Cardiac muscle cell (in vitro differentiated cells and primary cell): ENCODE measurements at places on chromosomes 6 and 20. TPM values are rescaled to one million over a fixed set of nuclear protein-coding genes. Genes with fewer than 3 reads are reported as not detected.

DNA sequence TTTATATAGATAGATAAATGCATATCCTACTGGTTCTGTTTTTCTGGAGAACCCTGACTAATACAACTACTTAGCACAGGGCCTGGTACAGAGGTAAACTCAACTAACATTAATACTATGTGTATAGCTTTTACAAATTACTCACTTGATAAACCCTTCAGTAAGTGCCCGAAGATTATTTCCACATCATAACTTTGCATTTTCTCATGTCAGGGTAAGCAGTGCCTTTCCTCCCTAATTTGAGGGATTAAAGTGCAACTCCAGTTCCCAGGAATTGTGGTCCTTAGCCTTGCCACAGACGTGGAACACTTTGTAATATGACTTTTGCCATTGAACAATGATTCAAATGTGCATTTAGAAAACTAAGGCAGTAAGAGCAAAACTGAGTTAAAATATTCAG, 147.5 kb upstream of the SMLR1 start:
- DNase-seq, result peak; percentile 42

DNA sequence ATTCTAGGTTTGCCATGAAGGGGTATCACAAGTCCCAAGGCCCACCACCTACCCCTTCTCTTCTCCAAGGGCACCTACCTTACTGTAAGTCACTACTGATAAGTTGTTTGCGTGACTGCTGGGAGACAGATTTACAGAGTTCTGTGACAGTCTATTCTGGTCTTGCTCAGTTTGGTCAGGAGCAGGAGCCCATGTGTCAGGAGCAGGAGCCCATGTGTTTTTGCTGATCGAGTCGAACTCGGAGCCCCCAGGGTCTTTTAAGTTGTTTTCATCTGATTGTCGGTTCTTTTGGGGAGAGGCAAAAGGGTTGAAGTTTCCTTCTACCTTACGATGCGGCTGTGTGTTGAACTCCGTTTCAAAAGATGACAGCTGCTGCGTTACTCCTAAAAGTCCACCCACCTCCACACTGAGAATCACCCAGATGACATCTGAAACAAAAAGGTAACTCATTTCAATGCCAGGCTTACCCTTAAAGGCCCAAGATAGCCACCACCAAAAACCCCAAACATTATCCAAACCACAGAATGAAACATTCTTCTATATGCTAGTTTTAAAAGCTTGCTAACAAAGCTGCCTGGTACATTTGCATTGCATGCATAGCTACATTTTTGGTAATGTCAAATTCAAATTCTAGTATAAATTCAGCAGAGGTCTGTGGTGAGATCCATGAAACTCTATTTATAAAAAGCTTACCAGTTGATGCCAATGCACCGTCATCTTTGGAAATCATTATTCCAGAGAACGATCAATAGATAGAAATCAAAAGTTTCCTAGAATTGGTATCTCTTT, 50.5 kb upstream of the SPDEF start:
- DNase-seq, result no peak

Gene BEND3
- 6.8 and 7.7 TPM in 2 replicates for total RNA-seq

DNA sequence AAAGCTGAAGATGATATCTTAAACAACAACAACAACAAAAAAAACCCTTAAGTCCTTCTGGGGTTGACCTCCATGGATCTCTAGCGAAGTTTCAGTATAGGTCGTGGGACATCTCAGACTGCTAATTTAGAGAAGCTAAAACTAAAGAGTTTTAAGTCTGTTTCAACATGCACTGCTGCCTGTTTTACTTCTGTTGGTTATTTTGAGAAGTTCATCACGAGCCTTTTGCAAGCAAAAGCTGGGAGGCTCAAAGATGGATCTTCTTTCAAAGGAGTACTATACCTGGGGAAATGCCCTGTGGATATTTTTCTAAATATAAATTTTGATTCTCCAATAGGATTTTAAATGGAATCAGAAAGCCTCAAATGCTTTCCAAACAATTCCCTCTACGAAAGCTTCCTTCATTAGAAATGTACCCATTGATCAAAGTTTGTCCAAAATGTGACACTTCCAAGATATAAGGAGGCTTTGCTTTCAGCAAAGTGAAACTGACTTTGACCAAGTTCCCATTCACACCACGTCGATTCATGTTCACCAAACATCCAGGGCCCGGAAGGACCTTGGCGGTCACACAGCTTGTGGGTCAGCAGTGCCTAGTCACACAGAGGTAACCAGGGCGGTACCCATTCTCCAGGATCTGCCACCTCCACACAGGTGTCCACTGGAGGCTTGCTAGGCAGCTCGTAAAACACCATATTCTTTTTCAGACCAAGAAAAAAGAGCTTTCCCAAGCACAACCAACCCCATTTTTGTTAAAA, 94.7 kb upstream of the QKI start:
- DNase-seq, result no peak

GRCh38 chr6:1479095-1479494, 89.7 kb downstream of the FOXF2 start:
- no peak for DNase-seq

Gene ARMH2
- not detected in 2 replicates for total RNA-seq

DNA sequence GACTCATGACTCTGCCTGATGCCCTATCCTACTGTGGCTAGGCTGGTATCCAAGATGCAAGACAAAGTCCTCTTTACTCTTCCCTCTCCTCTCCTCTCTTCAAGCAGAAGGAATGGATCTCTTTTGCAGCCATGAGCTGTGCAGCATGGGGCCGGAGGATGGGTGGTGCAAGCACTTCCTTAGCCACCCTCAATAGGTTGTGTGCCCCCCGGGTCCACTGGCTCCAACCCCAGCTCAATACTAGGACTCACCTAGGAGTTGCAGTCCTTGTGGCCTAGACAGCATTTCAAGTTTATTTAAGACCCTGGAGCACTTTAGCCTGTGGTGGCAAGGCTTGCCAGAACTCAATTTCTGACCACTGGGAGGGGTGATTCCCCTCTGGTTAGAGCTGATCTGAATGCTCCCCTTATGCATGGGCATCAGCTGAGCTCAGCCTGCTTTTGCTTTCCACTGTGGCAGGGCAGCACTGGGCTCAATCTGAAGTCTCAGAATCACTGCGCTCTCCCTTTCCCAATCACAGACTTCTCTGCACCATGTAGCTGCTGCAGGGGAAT, 29.0 kb upstream of the GRM4 start:
- no peak for DNase-seq

GRCh38 chr6:43082806-43083655, 6.9 kb downstream of the PTK7 start:
- no peak for DNase-seq

Gene KHDC3L
- total RNA-seq, result 0.86 and 1.2 TPM in 2 replicates

Gene WFDC10B
- total RNA-seq, result not detected in 2 replicates

DNA sequence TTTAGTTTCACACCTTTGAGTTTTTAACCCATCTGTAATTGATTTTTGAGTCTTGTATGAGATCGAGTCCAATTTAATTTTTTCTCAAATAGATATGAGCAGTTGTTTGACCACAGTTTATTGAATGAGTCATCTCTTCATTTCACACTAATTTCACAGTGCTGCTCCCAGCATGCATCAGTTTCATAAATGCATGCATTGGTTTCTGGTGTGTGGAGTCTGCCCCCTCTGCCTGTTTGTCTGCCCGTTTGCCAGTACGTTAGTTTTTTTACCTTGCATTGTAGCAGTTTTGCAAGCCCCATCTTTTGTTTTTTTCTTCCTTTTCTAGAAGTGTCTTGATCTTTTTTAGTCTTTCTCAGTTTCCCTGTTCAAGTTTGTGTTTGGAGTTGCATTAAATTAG, 11.9 kb downstream of the SLX4IP start:
- no peak for DNase-seq

- no peak for DNase-seq
Observed at GRCh38 chr20:10359621-10360040, 74.4 kb downstream of the MKKS start.

Gene C20orf144
- 0.21 TPM in 1 of 2 replicates, not detected in the other for total RNA-seq

GRCh38 chr6:84582997-84583396, 181.4 kb downstream of the TBX18 start:
- DNase-seq, result peak; percentile 16

DNA sequence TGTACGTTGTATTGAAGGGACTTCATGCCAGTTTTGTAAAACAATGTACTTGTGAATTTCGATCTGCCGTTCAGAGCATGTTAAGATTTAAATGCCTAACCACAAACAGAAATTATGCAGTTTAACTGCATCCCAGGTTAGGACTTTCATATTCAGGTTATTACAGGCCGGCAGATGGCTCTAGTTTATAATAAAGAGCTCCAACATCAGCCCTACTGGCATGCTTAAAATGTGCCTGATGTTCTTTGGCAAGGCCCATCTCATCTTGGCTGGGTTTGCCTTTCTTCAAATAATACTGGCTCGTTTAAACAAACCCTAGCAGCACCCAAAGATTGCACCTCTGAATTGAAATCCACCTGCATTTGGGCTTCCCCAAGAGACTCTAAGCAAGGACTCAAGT, 169.3 kb upstream of the RIN2 start:
- DNase-seq, result no peak

GRCh38 chr20:22531056-22531615, 53.2 kb downstream of the FOXA2 start:
- DNase-seq, result no peak

DNA sequence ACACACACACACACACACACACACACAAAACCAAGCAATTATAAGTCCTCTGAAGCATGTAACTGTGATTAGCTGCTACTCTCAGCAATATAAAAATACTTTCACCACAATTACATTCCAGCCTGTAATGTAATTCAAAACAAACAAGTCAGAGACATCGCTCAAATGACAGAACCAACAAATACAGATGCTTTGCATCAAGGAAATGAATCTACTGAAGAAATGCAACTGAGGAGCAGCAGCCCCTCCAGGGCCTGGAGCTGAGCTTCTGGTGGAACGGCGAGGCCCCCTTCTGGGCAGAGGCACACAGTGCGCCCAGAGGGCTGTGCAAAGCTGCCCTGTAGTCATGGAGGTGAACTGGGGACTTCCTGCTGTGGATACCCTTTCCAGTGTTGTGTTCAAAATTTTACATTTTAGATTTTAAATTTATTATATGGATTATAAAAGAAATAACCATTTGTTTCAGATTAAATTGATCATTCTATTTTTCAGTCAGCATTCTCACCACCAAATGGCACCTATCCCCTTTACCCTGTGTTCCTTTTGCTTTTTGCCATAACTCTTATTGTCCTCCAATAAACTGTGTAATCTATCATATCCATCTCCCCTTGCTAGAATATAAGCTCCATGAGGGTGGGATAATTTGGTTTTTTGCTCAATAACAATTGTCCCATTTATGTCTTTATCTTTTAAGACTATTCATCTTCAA, 23.2 kb downstream of the ADAT2 start:
- peak; percentile 83 for DNase-seq

- DNase-seq, result no peak
Observed at GRCh38 chr20:13149371-13150105, 71.5 kb upstream of the ISM1 start.

DNA sequence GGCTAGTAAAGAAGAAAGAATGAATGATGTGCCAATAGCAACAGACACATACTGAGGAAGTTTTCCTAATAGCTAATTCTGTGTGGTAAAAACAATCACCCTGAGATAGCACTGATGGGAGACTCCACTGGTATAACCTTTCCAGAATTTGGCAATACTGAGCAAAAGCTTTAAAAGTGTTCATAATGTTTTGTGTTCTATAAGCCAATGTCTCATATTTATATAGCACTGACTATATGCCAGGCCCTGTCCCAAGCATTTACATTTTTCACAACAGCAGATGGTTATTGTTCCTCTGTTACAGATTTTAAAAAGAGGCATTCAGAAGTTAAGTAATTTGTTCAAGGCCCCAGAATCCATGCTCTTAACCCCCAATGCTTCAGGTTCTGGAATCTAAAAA, 108.0 kb upstream of the DST start:
- no peak for DNase-seq

GRCh38 chr6:163507965-163508364, 93.4 kb downstream of the QKI start:
- no peak for DNase-seq

DNA sequence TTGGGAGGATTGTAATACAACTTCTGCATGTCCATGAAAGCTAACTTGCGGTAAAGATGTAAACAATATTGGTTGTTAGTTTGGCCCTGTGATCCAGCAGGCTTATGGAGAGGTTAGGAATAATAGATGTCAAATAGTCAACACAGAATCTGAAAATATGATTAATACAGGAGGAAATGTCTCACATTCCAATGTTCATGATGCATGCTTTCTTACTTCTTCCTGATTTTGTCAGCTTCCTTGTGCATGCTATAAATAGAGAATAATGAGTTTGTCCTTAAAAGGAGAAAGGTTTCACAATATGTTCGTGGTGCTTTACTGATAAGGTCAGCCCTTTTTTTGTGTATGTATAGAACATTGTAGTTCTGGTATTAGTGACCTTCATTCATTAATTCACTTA, 136.7 kb downstream of the MMUT start:
- peak; percentile 87 for DNase-seq

GRCh38 chr6:122995921-122996793, at the start of gene CLVS2:
CLVS2 (plus strand) TSS chr6:122996235; CDS start chr6:122997778, 1,543 bp downstream.
- peak; percentile 68 for DNase-seq

DNA sequence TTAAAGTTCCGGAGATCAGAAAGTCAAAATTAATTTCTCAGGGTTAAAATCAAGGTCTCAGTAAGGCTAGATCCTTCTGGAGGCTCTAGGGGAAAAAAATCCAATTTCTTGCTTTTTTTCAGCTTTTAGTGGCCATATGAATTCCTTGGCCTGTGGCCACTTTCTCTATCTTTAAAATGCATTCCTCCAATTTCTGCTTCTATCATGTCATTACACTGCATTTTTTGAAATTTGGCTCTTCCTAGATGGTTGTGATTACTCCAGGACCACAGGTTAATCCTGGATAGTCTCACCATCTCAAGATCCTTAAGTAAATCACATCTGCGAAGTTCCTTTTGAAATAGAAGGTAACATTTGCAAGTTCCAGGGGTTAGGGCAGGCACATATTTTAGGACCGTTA, 1294.9 kb upstream of the CITED2 start:
- no peak for DNase-seq

DNA sequence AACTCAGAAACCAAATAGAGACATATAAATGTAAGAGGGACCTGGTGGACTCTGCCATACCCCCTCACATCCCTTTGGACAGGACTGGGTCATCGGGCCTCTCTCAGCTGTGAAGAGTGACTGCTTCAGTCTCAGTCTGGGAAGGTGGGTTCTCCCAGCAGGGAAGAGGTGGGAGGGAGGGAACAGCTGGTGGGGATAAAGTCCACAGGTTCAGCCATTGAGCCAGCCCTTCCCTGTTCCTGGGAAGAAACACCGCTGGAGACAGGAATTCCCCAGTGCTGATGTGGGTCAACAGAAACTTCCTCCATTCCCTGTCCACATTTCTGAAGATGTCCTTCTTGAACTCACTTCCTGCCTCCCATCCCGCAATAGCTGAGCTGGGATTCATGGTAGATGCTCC, 209.2 kb upstream of the PMEPA1 start:
- no peak for DNase-seq

GRCh38 chr6:89462503-89462902, 29.6 kb downstream of the ANKRD6 start:
- no peak for DNase-seq

GRCh38 chr20:26276554-26277210, 580.0 kb upstream of the ZNF337 start:
- DNase-seq, result peak; percentile 1

GRCh38 chr6:142530566-142530965, 228.8 kb downstream of the ADGRG6 start:
- DNase-seq, result no peak

- peak; percentile 11 for DNase-seq
Observed at GRCh38 chr6:82917346-82918064, 148.1 kb downstream of the UBE3D start.

Gene TULP1
- total RNA-seq, result 4.8 and 5.2 TPM in 2 replicates

Gene ZSCAN31
- 5.0 and 8.1 TPM in 2 replicates for total RNA-seq

- no peak for DNase-seq
Observed at GRCh38 chr6:5068153-5068751, 16.9 kb upstream of the PPP1R3G start.

Gene SLC16A10
- 14.6 and 21.4 TPM in 2 replicates for total RNA-seq

- DNase-seq, result no peak
Observed at GRCh38 chr6:22949967-22950366, 380.6 kb downstream of the HDGFL1 start.

Gene IYD
- not detected in 2 replicates for total RNA-seq
